ENCODE measurements at places on chromosomes 2 and 18.

DNA sequence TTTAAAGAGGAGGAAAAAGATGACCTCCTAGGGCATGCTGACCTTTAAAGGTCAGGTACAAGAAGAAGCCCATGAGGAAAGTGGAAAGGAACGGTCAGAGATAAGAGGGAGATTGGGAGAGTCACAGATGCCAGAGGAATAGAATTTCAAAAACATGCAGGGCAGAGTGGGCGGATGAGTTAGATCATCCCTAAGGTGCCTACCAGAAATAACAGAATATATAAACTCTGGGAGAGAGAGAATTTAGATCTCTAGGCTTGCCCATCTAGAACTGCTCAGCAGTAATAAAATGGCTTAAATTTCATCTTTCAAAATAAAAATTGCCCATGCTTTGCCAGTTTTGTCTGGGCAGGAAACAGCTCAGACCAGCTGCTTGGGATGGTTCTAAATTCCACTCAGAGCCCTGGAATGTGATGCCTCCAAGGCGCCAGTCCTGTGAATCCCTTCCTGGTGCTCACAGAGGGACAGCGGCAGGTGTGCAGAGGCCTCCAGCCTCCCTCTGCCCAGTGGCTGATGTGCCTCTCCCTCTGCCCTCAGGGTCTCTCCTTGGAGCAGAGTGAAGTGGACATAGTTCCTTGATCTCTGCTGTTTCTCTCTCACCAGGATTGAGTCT, 130.9 kb downstream of the ANTXR1 start:
- no peak for DNase-seq

DNA sequence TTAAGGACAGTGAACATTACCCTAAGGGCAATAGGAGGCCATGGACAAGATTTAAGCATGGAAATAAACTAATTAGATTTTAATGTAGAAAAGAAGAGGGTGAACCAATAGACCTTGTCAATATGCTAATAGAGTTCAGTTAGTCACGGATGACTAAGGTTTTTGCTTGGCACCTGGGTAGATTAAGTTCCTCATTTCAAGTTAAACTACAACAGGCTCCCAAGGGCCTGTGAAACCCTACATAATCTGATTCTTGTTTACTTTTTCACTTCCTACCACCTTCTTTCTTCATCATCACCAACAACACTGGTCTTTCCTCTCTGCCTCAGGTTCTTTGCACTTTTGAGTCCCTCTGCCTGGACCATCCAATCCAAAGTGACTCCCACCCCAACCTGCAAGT, 14.8 kb downstream of the SP110 start:
- DNase-seq: no peak

DNA sequence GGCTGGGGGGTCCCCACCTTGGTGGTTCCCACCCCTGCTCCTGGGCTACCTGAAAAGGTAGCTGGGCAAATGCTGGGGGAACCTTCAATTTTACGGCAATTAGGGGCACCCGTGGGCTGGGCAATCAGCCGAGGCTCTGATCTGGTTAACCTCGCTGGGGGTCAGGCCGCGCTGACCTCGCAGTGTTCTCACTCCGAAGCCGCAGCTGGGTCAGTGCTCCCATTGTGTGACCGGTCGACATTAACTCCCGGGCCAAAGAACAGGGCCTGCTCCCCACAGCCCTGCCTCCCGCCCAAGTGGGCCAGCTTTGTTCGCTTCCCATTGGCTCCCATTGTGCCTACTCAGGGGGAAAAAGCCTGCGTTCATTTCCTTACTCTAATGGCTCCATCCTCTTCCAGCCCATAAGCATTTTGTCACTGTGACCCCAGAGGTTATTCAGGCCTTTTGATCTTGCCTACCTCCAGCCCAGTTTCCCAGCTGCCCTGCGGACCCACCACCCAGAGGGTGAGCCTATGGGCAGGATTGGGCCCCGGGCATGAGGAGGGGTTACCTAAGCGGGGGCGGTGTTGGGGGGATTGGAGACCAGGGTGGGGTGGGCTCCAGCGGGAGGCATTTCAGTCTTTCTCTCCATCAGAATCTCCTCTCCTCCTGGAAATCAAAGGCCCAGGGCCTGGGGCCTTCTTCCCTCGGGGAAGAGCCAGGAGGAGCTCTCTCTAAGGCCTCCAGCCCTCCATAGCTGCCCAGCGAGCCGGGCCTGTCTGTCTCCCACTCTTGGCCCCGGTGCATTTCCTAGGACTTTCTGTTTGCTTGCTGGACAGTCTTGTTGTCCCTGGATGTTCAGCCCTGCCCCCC, 90.1 kb downstream of the MYCN start:
- DNase-seq: no peak

DNA sequence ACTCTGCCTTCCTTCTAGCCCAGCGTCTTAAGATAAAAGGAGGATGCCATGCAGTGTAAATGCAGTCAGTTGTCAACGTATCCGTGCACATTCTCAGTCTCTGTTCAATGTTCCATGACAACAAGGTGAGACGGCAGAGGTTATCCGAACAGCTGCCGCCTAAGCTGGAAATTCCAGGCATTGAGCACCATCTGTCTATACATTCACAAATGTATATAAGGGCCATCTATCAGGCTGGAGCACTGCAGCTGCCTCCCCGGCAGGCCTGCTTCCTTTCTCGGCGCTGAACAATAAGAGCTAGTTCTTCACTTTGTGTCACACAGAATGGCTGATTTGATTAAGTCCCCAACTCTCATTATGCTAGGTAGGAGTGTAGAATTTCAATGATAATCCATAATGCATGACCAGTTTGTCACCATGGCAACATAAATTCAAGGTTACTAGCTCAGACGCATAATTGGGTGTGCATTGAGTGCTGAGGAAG, 282.2 kb upstream of the SOX11 start:
- no peak for DNase-seq

DNA sequence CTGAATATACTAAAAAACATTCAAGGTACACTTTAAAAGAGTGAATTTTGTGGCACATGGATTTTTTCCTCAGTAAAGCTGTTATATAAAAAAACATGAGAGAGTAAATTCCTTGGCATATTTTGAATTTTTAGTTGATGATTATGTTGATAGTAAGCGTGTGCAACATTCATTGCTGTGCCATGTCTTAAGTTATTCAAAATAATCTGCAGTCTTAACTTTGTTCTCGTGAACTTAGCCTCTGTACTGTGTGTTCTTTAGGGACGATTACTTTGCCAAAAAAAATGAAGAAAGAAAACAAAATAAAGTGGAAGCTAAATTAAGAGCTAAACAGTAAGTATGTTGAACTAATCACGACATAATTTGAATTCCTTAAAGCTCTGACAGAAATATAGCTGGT, 9.6 kb downstream of the SSB start:
- no peak for DNase-seq

DNA sequence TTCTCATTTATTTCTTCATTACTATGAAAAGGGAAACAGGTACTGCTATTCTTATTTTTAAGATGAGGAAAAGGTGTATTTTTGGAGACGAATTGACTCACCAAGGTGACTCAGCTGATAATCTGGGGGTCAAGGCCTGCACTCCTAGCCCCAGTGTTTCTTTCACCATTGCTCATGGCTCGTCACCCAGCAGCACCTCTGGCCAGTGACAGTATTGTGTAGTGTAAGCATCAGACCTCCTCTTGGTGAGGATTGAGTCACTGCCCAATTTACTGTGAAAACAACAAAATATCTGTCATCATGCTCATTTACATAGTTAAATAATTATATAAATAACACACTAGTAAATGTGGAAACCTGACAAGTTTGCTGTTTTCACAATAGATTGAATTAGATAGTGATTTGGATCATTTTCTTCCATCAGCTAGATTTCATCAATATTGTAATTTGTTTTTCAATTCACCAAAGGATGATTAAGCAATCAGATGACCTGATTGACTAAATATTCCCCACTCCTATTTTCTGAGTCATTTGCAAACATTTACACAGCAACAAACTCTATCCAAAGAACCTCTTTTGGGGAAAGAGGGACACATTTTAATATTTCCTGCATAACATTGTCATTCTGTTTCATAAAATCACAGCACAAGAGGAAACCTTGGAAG, 492.8 kb upstream of the RAB12 start:
- no peak for DNase-seq

Data from CD4-positive, alpha-beta T cell treated with Interleukin-1 beta for 1 hour (primary cell).